ENCODE measurements at places on chromosomes 1 and 21.

- H3K4me1 ChIP-seq: peaks cover 13% of the 10 kb centered on the region
- no peak overlapping the region for H3K27ac ChIP-seq
- H3K36me3 ChIP-seq: no peaks in the 10 kb centered on the region
These were observed 39.3 kb downstream of the CA6 start for GRCh38 chr1:8984990-8985389.

- no peaks in the 10 kb centered on the region for H3K36me3 ChIP-seq
- peak; percentile 62 for DNase-seq
- no peaks in the 10 kb centered on the region for H3K27me3 ChIP-seq
These were observed 101.2 kb downstream of the GDAP2 start for GRCh38 chr1:117828201-117828600.

DNA sequence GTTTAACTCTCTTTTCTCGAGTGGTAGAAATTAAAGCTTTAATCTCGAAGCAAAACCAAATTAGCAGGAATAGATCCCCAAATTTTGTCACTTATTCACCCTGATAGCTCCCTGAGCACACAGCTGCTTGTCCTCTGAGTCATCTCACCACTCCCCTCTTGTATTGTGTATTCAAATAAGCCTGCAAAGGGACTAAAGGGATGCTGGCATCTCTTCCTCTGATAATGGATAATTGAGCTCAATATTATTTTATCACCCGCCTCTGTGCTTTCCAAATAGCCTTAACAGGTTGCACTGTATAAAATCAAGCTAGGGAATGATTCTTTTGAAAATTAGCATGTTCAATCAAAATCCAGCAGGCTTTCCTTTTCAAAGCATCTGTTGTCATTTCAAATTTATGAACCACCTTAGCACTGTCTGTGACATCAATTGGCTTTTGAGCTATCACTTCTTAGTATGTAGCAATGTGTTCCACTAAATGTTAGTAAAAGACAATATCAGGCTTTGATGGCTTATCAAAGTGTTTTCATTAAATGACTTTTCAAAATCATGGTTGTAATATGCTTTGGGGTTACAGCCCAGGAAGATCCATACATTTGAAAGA lies 561.6 kb downstream of the PLA2G4A start:
- H3K4me1 ChIP-seq: no peaks in the 10 kb centered on the region
- H3K27ac ChIP-seq: no peak overlapping the region
- no peaks in the 10 kb centered on the region for H3K36me3 ChIP-seq
- no peak for DNase-seq

DNA sequence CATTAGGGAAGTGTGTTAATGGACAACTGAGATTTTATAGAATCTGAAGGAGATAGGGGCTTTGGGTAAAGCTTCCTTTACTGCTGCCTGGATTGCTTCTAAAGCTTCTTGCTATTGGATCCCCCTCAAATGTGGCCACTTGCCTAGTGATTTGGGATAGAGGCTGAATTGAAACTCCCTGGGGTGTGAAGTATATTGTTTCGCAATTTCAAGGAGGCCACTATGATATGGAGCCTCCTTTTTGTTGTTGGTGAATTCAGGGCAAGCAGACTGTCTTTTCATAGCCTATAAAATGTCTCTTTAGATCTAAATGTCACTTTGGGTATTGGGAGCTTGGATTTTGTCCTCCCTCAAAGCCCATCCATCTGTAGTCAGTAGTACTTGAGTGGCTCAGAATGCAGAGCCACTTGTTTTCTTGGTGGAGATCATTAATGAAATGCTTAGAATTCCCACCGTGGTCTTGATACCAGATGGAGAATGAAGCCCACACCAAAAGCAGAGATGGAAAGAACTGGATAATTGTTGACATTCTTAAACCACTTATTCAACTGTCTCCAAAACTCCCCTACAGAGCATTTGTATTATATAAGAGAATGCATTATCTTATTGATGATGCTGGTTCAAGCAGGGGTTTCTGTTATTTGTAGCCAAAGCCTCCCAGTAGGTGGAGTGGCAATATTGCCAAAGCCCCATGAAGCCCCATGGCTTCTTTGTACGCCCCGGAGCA lies 144.3 kb upstream of the KCNE2 start:
- no peaks in the 10 kb centered on the region for H3K27me3 ChIP-seq
- no peak overlapping the region for H3K4me3 ChIP-seq
- no peak for DNase-seq
- no peak overlapping the region for H3K27ac ChIP-seq

DNA sequence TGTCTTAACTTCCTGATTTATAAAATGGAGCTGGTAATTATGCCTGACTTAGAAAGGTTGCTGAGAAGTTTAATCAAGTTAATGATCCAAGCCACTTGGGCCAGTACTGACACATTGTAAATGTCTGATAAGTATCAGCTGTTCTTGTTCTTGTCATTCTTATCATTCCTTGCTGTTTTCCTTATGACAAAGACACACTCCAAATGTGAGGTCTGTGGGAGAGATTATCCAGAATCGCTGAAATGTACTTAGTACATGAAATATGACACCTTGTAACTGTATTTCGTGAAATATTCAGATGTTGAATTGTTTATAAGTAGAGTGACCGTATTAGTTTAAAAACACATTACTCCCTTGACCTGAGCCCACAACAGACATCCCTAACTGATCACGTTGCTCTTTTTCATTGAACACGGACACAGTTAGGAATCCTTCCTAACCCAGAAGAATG lies 6.1 kb downstream of the AADACL4 start:
- no peaks in the 10 kb centered on the region for H3K4me1 ChIP-seq
- no peaks in the 10 kb centered on the region for H3K27me3 ChIP-seq
- no peaks in the 10 kb centered on the region for H3K36me3 ChIP-seq
- H3K4me3 ChIP-seq: no peak overlapping the region
- no peak overlapping the region for H3K27ac ChIP-seq
- no peak for DNase-seq

GRCh38 chr1:184621260-184621659 lies 133.4 kb downstream of the EDEM3 start:
- H3K27ac ChIP-seq: peak overlapping the region; percentile 75
- DNase-seq: no peak
- no peaks in the 10 kb centered on the region for H3K36me3 ChIP-seq

DNA sequence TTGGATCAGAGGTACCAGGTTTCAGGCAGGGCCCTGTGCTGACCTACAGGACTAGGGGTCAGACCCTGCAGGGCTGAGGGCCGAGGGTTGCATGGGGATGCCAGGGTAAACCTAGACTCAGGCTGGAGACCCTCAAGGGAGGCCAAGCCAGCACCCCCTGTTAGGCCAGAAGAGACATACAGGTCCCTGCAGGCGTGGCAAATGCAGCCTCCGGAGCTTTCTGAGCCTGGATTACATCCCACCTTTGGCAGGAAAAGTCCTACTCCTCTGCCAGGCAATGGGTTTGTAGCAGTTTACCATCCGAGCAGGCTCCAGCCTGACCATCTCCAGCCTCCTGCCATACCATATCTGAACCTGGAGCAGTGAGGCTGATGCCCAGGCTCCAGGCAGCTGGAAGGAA lies 425.3 kb downstream of the NPHP4 start:
- no peaks in the 10 kb centered on the region for H3K4me1 ChIP-seq
- no peak overlapping the region for H3K4me3 ChIP-seq
- no peaks in the 10 kb centered on the region for H3K27me3 ChIP-seq
- H3K36me3 ChIP-seq: no peaks in the 10 kb centered on the region

DNA sequence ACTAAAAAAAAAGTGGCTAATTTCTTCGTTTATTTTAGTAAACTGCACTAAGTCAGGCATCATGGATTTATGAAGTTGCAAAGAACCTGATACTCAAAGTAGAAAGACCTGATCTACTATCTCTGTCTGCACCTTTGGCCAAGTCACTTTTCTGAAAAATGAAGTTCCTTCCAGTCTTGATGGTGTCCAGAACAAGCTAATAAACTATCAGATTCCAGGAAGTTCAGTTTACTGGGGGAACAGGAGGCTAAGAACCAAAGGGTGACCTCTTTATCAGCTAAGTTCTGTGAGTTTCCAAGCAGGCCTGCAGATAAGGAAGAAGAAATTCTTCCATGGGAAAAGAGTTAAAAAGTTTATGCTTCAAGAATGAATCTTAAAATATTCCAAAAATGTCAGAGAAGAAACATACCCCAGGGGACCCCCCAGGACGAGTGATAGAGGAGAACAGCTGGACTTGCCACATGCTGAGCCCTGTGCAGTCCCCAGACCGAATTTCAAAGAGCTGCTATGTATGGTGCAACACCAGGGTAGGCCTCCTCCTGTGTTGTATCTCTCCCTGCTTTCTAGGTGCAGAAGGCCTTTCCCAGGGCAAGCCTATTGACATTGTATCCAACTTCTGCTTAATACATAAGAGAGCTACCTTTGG lies 72.8 kb upstream of the FGGY start:
- H3K27me3 ChIP-seq: no peaks in the 10 kb centered on the region
- H3K4me1 ChIP-seq: peaks cover 5% of the 10 kb centered on the region
- no peak overlapping the region for H3K4me3 ChIP-seq

DNA sequence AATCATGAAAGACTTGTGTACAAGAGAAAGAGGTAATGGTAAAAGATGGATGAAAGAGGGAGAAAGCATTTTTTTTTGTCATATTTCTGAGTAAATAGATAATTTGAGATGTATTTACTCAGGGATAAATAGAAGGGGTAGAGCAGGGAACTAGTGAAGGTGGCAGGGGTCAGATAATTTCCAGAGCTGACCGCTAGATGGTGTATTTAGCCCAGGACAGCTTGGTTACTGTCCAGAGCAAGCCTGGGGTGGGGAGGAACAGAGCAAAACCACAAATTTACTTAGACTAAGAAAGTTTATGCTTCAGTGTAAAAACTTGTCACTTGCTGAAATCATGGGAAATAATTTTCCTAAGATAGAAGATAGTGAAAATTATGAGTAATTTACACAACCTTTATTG lies 91.5 kb downstream of the XCL2 start:
- no peaks in the 10 kb centered on the region for H3K4me1 ChIP-seq
- H3K4me3 ChIP-seq: no peak overlapping the region
- H3K27me3 ChIP-seq: no peaks in the 10 kb centered on the region
- H3K27ac ChIP-seq: no peak overlapping the region
- H3K36me3 ChIP-seq: no peaks in the 10 kb centered on the region

DNA sequence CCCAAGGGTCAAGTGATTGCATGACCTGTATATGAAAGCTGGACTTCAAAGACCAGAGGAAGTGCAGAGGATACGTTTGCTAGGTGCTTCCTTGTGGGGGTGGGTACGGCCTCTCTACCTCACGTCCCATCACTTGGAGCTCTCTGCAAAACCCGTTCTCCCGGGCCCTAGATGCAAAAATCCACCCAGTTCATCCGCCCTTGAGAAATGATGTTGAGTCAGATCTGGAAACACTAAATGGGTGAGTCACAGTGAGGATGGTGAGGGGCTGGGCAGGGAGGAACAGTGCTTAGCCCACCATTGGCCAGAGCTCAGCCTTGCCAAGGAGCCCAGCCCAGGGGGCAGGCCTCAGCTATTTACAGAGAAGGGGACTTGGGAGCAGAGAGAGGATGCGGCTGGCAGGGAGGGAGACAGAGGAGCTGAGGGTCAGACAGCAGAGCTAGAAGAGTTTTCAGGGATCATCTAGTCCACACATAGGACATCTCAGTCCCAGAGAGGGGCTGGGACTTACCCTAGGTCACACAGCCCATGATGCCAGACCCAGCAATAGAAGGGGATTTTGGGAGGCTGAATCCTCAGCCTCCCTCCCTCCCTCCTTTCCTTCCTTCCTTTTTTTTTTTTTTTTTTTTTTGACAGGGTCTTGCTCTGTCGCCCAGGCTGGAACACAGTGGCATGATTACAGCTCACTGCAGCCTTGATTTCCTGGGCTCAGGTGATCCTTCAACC lies 14.6 kb downstream of the ARHGEF10L start:
- no peak for DNase-seq
- no peak overlapping the region for H3K27ac ChIP-seq
- H3K27me3 ChIP-seq: no peaks in the 10 kb centered on the region
- peaks cover 31% of the 10 kb centered on the region for H3K4me1 ChIP-seq
- no peaks in the 10 kb centered on the region for H3K36me3 ChIP-seq

DNA sequence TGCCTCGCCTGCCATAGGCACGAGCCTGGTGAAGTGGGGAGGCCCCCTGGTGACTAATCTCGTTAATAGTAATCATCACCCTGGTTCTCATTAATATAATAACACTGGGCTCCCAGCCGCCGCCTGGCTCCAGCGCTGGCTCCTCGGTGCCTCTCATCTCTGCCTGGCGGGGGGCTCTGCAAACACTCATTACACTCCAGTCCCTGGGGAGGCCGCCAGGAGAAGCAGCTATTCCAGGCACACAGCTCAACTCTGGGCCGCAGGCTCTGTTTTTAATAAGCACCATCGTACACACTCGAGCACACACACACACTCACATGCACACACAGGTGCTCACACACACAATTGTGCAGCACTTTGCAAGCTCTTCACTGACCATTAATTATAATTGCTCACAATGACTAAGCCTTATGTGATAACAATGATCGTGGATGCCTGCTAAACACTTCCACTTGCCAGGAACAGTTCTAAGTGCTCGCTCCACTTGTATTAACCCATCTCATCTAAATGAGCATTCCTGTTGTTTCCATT lies 52.2 kb downstream of the SDC3 start:
- no peaks in the 10 kb centered on the region for H3K27me3 ChIP-seq
- H3K4me3 ChIP-seq: no peak overlapping the region
- no peak overlapping the region for H3K27ac ChIP-seq
- DNase-seq: no peak
- no peaks in the 10 kb centered on the region for H3K36me3 ChIP-seq
- H3K4me1 ChIP-seq: no peaks in the 10 kb centered on the region

- no peaks in the 10 kb centered on the region for H3K27me3 ChIP-seq
- DNase-seq: no peak
- no peak overlapping the region for H3K4me3 ChIP-seq
- H3K27ac ChIP-seq: no peak overlapping the region
These were observed 3.2 kb downstream of the URB2 start for GRCh38 chr1:229629261-229629660.

DNA sequence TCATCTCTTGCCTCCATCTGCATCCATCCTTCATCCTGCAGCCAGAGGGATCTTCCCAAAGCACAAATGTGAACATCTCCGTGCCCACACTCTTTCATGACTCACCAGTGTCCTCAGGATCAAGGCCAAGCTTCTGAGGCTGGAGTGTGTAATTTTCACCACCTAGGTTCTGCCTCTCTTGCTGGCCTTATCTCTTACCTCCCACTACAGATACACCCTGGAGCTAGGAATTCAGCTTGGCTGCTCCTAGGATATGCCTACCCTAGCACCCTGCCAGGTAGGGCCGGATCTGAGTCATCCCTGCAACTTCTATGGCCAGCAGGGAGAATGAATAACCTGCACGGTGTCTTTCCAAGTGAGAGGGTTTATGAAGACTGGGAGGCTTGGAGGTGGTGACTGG lies 208.7 kb upstream of the CSF3R start:
- no peaks in the 10 kb centered on the region for H3K36me3 ChIP-seq
- no peak overlapping the region for H3K4me3 ChIP-seq
- no peak for DNase-seq
- no peak overlapping the region for H3K27ac ChIP-seq
- peaks cover 28% of the 10 kb centered on the region for H3K27me3 ChIP-seq
- no peaks in the 10 kb centered on the region for H3K4me1 ChIP-seq

GRCh38 chr1:117037802-117038201 lies 22.3 kb upstream of the TTF2 start:
- no peak overlapping the region for H3K27ac ChIP-seq
- no peak for DNase-seq
- no peak overlapping the region for H3K4me3 ChIP-seq
- no peaks in the 10 kb centered on the region for H3K4me1 ChIP-seq
- H3K36me3 ChIP-seq: no peaks in the 10 kb centered on the region
- no peaks in the 10 kb centered on the region for H3K27me3 ChIP-seq

- no peaks in the 10 kb centered on the region for H3K4me1 ChIP-seq
- H3K4me3 ChIP-seq: no peak overlapping the region
- H3K27me3 ChIP-seq: no peaks in the 10 kb centered on the region
- H3K36me3 ChIP-seq: no peaks in the 10 kb centered on the region
- H3K27ac ChIP-seq: no peak overlapping the region
These were observed 706.3 kb downstream of the ADGRL2 start for GRCh38 chr1:82507011-82507410.
